ENCODE measurements at places on chromosomes 6 and 20.

- no peak for DNase-seq
Observed at GRCh38 chr6:72832271-72832670, 210.4 kb downstream of the KCNQ5 start.

DNA sequence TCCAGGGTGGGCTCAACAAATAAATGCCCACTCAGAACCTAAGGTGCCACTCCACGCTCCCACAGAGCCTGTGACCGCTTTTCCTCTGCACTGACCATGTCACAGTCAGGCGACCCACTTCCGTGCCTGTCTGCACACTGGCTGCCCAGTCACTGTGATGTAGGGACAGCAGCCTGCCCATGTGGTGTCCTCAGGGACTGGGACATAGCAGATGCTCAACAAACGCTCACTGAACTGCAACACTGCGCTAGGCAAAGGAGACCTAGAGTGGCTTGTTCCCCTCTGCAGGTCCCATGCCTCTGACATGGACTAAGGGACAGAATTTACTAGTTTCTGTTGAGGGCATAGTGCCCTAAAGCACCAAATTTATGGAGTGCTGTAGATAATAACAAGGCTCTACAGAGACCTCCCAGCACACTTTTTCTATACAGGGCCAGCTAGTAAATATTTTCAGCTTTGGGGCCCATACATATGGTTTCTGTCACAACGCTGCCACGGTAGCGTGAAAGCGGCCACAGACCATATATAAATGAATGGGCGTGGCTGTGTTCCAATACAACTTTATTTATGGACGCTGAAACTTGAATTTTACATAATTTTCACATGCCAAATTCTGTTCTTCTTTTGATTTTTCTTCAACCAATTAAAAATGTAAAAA, 57.8 kb upstream of the MRPS10 start:
- no peak for DNase-seq

DNA sequence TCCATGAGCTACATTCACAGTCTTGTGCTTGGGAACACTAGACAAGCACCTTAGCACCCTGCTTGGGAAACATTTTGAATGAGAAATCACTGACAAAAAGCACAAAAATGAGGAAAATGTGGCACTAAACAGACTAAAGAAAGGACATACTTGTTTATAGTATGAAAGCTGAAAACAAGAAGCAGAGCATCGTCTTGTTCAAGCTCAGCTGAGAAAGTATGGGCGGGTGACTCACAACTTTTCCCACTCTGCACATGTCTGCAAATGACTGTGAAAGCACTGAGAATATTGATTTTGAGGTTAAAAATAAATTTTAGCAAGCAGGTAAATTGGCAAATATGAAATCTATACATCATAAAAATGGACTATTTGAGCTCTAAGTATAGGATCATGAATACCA, 725.3 kb downstream of the COL12A1 start:
- no peak for DNase-seq

DNA sequence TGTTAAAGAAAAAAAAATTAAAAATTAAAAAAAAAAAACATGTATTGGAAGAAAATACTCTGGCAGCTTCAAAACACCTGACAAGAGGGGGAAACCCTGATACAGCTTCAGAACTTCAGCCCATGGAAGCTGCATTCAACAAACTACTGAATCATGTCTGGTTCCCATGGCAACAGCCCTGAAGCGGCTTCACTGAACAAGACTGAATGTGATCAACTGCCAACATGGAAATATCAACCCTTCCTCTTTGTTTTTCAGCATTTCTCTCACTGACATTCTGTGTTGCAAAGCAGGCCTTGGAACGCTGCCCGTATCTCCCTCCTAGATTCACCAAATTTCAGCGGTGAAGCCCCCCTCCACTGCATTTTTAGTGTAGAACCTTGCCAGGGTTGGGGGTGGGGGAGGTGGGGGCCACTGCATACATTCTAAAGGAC, 91.3 kb upstream of the SHLD1 start:
- DNase-seq, result peak; percentile 93

GRCh38 chr6:90314514-90314913, 17.9 kb upstream of the BACH2 start:
- no peak for DNase-seq

- DNase-seq, result no peak
Observed at GRCh38 chr20:63123331-63123741, 92.6 kb downstream of the YTHDF1 start.

DNA sequence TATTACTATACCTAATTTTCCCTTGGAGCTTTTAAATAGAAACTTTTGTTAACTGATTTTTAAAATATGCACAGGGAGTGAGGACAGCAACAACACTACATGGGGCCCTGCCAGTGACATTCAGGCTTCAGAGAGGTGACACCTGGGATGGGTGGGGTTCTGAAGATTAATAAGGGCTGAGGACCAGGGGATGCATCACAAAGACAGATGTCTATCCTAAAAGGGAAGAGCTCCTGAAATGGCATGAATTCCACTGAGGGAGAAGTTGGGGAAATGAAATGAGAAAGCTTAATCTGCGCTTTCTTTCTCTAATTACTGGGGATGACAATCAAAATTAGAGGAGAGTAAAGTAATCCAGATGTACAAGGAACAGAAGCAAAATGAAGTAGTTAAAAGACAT, 162.8 kb downstream of the BTBD9 start:
- DNase-seq, result no peak

DNA sequence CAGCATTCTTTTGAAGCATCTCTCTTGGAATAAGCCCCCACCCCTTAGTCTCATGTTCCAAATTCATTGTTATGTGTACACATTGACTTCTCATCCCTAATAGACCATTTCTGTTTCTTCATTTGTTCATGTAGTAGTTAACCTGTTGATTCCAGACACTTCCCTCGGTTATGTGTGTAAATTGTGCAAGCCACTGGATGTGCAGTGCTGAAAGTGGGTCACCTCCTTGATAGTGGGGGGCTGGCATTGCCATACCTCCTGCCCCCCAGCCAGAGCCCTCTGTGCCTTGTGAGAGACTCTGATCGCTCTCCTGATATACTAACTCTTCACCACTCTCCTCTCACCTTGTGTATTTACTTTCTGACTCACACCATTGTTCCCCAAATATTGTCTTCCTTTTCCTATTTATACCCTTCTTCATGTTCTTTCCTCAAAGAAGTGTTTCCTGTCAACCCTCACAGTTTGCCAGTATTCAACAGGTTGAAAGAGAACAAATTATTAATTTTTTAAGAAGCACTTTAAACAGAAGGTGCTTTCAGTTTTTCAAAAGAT, 59.0 kb downstream of the HIVEP1 start:
- DNase-seq, result no peak

GRCh38 chr6:166551754-166552495, 34.6 kb downstream of the RAMACL start:
- peak; percentile 42 for DNase-seq

DNA sequence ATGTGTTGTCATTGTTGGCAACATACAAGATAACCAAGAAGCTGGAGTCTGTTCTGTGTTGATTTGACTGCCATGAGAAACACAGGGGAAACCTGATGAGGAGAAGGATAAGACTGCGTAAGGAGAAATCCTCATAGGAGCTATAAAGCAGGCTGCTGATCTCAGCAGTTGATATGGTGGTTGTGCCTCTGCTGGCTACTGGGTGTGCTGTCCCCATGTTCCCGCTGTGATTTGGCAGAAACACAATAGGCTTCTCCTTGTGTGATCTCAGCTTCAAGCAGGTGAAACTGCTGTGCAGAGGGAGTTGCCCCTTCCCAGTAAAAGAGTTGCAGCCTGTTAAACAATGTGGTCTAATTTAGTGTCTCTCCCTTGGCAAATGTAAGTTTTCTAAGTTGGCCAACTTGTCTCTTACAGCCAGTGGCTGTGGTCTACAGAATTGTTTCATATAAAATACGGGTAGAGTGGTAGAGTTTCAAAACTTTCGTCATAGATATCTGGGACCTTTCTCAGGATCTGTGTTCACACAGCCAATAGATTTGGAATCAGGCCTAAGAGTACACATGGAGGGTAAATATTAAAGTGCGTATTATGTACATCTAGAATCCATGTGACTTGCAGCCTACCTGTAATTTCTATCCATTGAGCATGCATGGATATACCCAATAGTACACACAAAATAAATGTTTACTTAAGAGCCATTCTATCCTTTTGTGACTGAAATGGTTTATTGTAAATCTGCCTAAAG, 78.4 kb downstream of the RNF144B start:
- DNase-seq, result no peak

- no peak for DNase-seq
Observed at GRCh38 chr20:58544286-58544685, 29.1 kb upstream of the APCDD1L start.

- DNase-seq, result no peak
Observed at GRCh38 chr6:157560691-157561413, 179.9 kb downstream of the ZDHHC14 start.

DNA sequence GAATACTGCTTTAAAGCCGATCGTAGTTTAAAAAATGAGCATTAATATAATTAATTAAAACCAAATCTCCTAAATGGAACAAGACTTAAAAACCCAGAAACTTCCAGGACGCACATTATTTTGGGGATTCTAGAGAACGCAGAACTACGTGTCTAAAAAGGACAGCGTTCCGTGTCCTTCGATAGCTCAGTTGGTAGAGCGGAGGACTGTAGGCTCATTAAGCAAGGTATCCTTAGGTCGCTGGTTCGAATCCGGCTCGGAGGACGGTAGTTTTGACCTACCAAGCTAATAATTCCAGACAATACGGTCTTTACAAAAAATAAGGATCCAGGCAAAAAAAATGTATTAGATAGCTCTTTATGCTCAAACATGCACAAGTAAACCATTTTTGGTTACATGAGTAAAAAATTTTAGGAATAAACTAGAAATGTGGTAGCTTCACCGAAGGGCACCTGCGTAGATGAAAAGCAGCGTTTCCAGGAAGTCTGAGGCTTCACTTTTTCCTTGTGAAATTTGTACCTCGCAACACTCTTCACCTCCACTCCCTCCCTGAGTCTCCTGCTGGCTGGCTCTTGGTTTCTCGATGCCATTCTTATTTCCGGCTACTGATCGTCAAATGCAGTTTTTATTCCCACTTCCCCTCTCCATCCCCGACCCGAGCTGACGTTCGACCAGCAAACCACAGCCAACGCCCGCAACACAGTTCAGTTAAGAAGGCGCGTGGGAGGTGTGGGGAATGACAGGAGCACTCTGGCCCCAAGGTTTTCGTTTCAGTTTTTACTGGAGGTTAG, 19.6 kb upstream of the ABT1 start:
- DNase-seq, result peak; percentile 76

GRCh38 chr6:143034689-143035334, 25.9 kb upstream of the AIG1 start:
- DNase-seq, result no peak

DNA sequence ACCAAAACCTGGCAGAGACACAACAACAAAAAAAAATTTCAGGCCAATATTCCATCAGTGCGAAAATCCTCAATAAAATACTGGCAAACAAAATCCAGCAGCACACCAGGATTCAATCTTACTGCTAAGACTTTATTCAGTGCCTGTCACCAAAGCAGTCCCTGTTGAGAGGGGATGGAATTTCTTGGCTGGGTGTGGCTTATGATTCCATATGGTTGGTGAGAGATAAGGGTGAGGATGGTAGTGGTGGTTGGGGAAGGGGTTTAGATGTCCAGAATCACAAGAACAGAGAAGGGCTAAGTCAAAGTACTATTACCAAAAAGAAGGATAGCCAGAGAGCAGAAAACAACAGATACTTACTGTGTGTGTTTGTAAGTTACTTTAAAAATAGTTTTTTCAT, 152.8 kb upstream of the SLC35B3 start:
- DNase-seq, result no peak

GRCh38 chr20:8372824-8373380, 240.8 kb downstream of the PLCB1 start:
- DNase-seq, result no peak

DNA sequence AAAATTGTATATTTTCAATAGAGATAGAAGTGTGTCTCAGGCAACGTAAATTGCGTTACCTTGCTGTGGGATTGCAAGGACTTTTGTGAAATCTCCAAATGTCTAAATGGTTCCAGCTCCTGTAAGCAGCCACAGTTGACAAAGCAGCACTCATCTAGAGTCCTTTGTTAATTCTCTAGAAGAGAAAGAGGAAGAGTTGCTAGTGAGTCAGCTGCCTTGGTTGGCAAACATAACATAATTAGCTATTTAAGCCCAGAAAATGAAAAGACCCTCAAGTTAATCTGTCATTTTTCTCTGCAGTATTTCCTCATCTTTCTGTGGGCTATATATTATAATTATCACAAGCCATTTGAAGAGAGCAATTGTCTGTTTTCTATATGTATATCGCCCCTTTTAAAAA, 66.4 kb upstream of the FABP7 start:
- peak; percentile 21 for DNase-seq

- DNase-seq, result peak; percentile 22
Observed at GRCh38 chr20:47019121-47019824, 124.6 kb downstream of the EYA2 start.

- no peak for DNase-seq
Observed at GRCh38 chr6:55064711-55065420, 109.4 kb upstream of the HCRTR2 start.

DNA sequence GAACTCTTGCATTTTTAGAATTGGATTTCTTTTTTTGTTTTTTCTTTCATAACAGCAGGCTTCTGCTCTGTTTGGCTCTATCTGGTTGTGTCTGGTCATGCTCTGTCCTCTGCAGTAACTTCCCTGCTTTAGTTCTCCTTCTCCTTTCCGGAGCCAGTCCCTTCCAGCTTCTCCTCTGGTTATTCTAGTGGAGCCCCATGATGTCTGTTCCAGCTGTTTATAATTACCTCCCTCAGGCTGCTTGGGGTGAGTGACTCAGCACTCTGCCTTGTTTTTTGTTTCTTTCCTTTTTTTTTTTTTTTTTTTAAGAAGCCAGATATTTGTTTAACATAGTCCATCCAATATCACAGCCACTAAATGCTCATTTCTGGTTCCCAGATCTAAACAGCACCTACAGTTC, 409.6 kb downstream of the MAFB start:
- peak; percentile 19 for DNase-seq

- DNase-seq, result peak; percentile 43
Observed at GRCh38 chr20:667351-668034, 8.1 kb downstream of the SCRT2 start.

DNA sequence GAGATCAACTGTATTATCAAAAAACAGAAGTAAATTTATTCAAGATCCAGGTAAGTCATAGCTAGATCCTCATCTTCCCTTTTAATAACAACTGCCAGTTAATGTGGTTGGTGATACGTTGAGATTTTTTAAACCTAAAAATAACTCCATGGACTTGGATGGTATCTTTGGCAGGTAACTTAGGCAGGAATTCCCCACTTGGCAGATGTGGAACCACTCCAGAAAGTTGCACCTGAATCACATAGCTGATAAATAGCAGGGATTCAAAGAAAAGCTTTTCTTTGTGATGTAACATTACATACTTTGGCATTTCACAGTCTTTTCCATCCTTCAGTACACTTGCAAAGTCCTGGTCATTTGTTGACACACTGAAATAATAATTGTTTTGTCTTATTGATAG, 62.6 kb downstream of the PRPH2 start:
- DNase-seq, result peak; percentile 0

DNA sequence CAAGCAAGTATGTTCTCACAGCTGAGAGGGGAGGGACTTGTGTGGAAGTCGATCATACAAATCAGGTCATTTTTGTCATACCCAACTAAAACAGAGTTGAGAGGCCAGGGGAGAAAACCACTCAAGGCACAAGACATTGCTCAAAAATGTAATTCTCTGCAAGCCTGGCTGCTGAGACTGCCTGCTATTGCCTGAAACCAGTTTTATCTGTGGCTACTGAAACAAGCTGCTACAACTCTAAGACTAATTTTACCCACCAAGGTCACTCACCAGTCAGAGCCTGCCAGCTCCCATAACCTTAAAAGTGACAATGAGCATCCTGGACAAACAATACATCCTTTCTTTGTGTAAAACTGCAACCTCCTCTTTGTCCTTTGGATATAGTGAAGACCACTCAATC, 54.1 kb upstream of the CST7 start:
- no peak for DNase-seq

- DNase-seq, result no peak
Observed at GRCh38 chr6:8195040-8195713, 92.8 kb upstream of the EEF1E1 start.
